DMS 273 treated with DMSO at 0.1 percent for 48 hours (cell line): ENCODE measurements at places on chromosomes 2 and 18.

- DNase-seq, result no peak
These were observed 161.6 kb downstream of the NEDD4L start for GRCh38 chr18:58205443-58206160.

- peak; percentile 56 for DNase-seq
These were observed 62.0 kb downstream of the GLI2 start for GRCh38 chr2:120797421-120798221.

GRCh38 chr2:152171718-152172117 is 3.8 kb downstream of the STAM2 start:
- DNase-seq, result no peak

DNA sequence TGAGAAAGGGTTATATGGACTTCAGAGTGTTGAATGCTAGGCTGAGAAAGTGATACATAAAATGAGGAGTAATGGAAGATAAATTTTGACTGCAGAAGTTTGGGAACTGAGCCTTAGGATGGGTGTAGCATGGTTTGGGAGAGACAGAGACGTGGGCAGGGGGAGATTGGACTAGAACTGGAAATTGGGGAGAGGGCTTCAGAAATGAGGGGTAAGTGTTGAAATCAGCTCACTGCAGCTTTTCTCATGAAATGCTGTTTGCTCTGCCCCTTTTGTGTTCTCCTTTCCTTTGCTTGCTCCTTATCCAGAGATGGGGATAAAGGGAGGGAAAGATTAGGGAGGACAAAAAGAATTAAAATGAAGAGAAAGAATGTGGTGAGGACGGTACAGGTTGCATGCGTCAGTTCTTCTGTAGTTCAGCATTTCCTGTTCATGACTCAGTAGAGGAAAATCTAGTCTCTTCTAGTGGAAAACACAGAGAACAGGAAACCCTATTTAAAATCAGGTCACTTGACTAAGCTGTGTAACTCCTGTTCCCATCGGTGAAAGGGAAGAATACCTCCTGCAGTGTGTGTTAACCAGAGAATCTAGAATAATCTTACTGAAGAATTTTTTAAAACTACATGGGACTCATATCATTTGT is 105.6 kb downstream of the CRIM1 start:
- no peak for DNase-seq

DNA sequence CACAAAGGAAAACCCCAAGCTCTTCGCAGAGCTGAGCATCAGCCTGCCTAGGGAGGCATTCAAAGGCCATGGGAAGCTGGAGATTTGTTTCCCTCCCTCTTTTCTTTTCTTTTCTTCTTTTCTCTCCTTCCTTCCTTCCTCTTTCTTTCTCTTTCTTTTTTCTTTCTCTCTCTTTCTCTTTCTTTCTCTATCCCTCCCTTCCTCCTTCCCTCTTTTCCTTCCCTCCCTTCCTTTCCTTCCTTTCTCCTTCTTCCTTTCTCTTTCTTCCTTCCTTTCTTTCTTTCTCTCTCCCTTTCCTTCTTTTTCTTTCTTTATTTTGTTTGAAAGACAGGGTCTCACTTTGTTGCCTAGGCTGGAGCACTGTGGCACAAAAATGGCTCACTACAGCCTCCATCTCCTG is 168.4 kb upstream of the ARL4C start:
- no peak for DNase-seq

GRCh38 chr2:25341011-25341727 is 556 bp downstream of the DNMT3A start:
- DNase-seq, result no peak

- no peak for DNase-seq
These were observed 70.6 kb downstream of the MARCO start for GRCh38 chr2:119012345-119013301.

DNA sequence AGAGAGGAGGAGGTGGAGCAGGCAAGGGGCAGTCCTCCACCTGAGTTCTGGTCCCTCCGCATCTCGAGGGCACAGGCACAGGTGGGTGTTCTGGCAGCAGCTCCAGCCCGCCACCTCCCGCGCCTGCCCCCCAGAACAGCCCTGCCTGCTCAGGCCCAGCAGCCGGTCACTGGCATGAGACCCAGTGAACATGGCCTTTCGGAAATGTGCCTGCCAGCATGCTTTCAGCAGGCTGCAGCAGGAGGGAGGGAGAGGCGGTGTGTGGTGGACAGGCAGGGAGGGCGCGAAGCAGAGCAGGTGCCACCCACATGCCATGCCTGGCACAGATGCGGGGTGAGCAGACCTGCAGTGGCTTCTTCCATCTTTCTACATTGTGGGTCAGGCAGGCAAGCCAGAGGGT is 3.4 kb upstream of the OR6B3 start:
- DNase-seq, result no peak
